Stomach (tissue), 19 donors: ENCODE measurements at places on chromosomes 5 and 9. TPM values are rescaled to one million over a fixed set of nuclear protein-coding genes. Genes with fewer than 3 reads are reported as not detected.

PCDHGC5 gene
- total RNA-seq: not detected

TAF7 gene
- 22.2 TPM for total RNA-seq

- no peak overlapping the region for H3K27ac ChIP-seq
- no peaks in the 10 kb centered on the region for H3K27me3 ChIP-seq
- H3K36me3 ChIP-seq: no peaks in the 10 kb centered on the region
- DNase-seq: no peak
- H3K4me1 ChIP-seq: no peaks in the 10 kb centered on the region
Measured at GRCh38 chr9:4400731-4401130, 89.5 kb upstream of the SLC1A1 start.

- no peaks in the 10 kb centered on the region for H3K27me3 ChIP-seq
- no peak overlapping the region for H3K4me3 ChIP-seq
- H3K36me3 ChIP-seq: peaks cover 27% of the 10 kb centered on the region
- DNase-seq: no peak
- no peaks in the 10 kb centered on the region for H3K4me1 ChIP-seq
Measured at GRCh38 chr5:75675783-75676182, 41.5 kb downstream of the POC5 start.

GRCh38 chr9:105248691-105249090, 4.2 kb downstream of the SLC44A1 start:
- H3K4me3 ChIP-seq: no peak overlapping the region
- no peak for DNase-seq
- H3K27ac ChIP-seq: no peak overlapping the region
- H3K4me1 ChIP-seq: peaks cover 59% of the 10 kb centered on the region
- no peaks in the 10 kb centered on the region for H3K36me3 ChIP-seq

DNA sequence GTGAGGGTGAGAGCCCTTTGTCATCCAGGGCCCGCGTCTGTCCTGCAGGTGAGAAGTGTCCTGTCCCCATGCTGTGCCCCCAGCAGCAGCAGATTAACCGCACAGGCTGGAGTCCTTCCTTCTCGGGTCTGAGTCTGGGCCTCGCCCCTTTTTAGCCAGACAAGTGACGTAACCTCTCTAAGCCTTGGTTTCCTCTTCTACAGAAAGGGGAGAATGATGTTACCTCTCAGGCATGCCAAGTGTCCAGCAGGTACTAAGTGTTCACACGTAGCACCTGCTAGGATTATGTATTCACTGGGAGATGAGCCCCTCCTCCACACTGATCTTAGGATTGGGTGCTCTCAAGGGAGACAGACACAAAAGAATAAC, 6.9 kb downstream of the NEURL1B start:
- H3K4me3 ChIP-seq: no peak overlapping the region
- H3K4me1 ChIP-seq: peaks cover 10% of the 10 kb centered on the region
- no peaks in the 10 kb centered on the region for H3K27me3 ChIP-seq
- H3K36me3 ChIP-seq: no peaks in the 10 kb centered on the region

- no peaks in the 10 kb centered on the region for H3K36me3 ChIP-seq
- H3K4me1 ChIP-seq: no peaks in the 10 kb centered on the region
- H3K27ac ChIP-seq: no peak overlapping the region
- no peaks in the 10 kb centered on the region for H3K27me3 ChIP-seq
Measured at GRCh38 chr9:25353783-25354182, 324.5 kb downstream of the TUSC1 start.

GRCh38 chr9:33349743-33350142, 52.6 kb downstream of the AQP7 start:
- no peak overlapping the region for H3K4me3 ChIP-seq
- H3K36me3 ChIP-seq: peaks cover 56% of the 10 kb centered on the region
- DNase-seq: no peak
- no peaks in the 10 kb centered on the region for H3K27me3 ChIP-seq
- peaks cover 16% of the 10 kb centered on the region for H3K4me1 ChIP-seq

- H3K27me3 ChIP-seq: no peaks in the 10 kb centered on the region
- DNase-seq: no peak
- no peak overlapping the region for H3K4me3 ChIP-seq
- no peak overlapping the region for H3K27ac ChIP-seq
- H3K36me3 ChIP-seq: no peaks in the 10 kb centered on the region
- peaks cover 5% of the 10 kb centered on the region for H3K4me1 ChIP-seq
Measured at GRCh38 chr5:96870094-96871026, 5.9 kb upstream of the ERAP2 start.
